ELF-1 (cell line): ENCODE measurements at places on chromosomes 16 and 17.
A peak's percentile ranks its signal among the peaks of the same experiment; 100 is the strongest.

- DNase-seq: no peak
Measured at GRCh38 chr17:31688701-31689100, 170.3 kb downstream of the COPRS start.

DNA sequence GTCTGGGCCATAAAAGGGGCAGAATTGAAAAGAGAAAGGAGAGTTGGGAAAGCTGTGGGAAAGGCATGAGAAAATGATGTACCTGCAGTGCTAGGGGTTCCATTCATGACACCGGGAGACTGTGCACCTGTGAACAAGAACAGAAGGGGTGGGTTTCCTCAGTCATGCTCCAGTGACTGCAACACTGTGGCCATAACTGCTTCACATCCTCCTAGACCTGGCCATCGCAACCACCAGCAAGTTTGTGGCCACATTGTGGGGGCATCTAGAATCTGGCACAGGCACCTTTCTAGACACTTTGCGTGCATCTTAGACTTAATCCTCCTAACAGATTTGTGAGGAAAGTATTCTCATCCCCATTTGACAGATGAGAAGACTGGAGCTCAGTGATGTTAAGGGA lies 12.7 kb downstream of the GP2 start:
- DNase-seq: no peak

DNA sequence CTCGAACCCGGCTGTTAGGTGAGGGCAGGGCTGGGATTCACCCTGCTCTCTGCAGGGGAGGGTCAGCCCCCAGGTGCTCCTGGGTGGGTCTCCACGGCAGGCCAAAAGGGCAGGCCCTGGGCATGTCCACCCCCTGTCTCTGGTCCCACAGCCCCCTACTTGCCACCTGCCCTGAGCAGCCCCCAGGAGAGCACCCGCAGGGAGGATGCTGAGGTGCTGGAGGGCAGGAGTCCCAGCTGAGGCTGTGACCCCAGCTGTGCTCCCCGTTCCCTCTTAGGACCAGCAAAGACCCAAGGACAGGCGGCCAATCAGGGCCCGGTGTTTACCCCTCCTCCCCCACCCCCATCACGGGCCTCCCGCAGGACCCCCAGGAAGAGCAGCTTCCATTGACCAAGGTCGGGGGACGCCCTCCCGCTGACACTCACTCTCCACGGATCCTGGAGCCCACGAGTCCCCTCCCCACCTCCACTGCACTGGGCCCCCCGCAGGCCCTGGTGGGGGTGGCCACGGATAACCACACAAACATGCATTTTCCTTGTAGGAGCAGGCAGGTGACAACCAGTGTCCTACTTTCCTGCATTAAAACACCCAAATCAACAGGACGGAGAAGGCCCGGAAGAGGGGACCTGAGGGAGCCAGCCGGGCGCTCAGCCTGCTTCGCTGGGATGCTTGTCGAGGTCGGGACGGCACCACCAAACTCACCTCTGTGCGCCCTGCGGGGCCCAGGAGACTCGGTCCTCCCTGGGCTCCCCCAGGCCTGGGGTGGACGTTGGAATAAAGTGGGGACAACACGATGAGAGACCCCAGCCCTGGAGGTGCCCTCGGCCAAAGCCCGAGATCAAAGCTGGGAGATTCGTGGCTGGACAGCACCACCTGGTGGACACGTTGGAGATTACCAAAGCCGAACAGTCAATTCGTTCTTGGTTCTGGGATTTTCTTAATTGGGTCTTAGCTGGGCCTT lies 22.5 kb upstream of the ENPP7 start:
- DNase-seq: peak; percentile 74

DNA sequence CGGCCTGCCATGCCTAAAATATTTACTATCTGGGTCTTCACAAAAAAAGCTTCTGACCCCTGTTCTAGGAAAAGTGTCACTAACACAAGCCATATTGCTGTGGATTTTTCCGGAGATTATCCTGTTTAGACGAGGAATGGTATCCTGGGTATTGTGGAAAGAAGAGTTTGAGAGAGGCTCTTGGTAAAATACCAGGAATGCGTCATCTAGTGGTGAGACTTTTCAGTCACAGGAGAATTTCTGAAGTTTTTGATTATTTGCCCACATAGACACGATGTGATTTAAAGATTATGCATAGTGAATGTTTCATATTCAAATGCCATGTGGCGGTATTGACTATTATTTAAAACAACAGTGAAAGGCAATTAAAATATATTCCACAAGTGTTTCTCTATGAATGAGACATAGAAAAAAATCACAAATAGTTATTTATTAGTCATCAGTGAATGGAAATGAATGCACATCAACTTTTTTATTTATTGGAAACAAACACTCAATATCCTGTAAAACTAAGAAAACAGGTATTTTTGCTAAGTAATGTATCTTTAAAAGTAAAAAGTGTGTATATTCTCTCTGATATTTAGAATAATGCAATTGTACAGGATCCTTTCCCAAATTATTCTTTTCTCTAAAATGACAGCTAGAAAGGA lies 7.8 kb downstream of the KRT28 start:
- DNase-seq: no peak
